ENCODE measurements at places on chromosomes 5 and 9. TPM values are rescaled to one million over a fixed set of nuclear protein-coding genes. Genes with fewer than 3 reads are reported as not detected.

The AQP7 gene
- total RNA-seq = 0.59 TPM

DNA sequence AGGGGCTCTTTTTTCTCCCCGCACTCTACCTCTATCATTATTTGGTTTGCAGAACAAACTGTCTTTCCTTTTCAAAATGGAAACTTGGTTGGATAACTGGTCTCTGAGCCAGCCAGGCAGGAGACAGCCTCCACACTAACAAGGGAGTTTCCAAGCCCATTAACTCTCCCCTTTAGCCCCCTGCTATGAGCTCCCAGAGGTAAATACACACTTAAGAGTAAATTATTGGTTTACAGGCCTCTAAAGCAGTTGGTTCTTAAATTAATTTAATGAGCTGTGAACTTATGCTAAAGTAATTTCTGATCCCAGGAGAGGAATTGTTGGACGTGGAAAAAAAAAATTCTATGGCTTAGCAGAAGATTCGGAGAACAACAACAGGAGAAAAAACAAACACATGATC, 30.3 kb downstream of the EPB41L4A start:
- DNase-seq = no peak

The ZBTB5 gene
- total RNA-seq = 8.8 TPM

The QRFP gene
- not detected for total RNA-seq

The OR1J2 gene
- not detected for total RNA-seq

- DNase-seq = peak; percentile 47
These were observed 40.0 kb downstream of the NIM1K start for GRCh38 chr5:43231977-43232376.

DNA sequence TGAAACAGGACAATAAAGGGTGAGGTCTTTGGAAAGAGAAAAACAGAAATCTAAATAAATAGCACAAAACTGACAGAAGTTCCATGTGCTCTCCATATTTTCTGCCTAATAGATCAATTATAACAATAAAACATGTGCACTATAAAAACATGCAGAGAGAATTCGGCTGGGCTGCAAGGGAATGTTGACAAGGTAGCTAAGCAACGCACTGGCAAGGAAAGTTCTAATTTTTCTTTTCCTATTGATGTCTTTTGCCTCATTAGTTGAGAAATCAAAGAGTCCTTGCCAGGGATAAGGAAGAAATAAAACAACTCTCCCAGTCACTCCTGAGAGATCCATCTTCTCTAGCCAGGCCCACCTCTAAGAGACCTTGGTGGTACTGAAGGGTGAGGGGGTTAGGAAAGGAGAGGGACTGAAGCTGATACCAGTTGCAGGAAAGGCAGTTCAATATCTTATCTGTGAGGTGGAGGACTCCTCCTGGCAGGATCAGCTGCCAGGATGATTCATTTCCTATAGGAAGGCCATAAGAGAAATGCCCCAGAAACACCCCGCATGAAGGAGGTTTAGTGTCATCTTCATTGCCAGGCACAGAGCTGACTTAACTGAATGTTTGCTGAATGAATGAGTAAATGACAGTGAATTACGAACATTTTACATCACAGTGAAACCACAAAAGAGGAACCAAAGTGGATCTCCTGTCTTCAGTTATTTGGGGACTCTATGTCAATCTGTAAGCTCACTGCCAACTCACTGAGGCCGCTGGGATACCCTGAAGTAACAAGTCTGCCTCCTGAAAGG, 63.7 kb upstream of the IFNK start:
- no peak for DNase-seq
